Stimulated activated CD8-positive, alpha-beta memory T cell treated with anti-CD3 and anti-CD28 coated beads, Interleukin-12 subunit alpha, Interleukin-12 subunit beta, amount 100 ng/mL, for 1 hour (primary cell): ENCODE measurements at places on chromosomes 11 and 22.
A peak's percentile ranks its signal among the peaks of the same experiment; 100 is the strongest.

- DNase-seq, result no peak
Measured at GRCh38 chr11:88293931-88294330, 43.6 kb downstream of the CTSC start.

DNA sequence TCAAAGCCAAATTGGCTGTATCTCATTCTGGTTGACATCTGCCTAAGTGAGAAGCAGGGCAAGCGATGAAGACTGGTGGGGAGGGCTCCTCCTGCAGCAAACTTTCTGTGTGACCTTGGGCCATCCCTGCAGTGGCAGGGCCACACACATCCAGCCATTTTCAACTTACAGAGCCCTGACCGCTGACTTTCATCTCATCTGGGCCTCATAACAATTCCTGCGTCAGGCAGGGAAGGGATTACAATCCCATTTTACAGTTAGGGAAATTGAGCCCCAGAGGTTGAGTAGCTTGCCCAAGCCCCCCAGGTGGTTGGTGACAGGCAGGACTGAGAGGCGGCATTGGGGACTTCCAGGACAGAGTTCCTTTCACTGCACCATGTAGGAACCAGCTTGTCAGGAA lies 21.9 kb downstream of the TPBGL start:
- no peak for DNase-seq

- DNase-seq, result no peak
Measured at GRCh38 chr11:995752-996420, 40.6 kb downstream of the MUC6 start.

DNA sequence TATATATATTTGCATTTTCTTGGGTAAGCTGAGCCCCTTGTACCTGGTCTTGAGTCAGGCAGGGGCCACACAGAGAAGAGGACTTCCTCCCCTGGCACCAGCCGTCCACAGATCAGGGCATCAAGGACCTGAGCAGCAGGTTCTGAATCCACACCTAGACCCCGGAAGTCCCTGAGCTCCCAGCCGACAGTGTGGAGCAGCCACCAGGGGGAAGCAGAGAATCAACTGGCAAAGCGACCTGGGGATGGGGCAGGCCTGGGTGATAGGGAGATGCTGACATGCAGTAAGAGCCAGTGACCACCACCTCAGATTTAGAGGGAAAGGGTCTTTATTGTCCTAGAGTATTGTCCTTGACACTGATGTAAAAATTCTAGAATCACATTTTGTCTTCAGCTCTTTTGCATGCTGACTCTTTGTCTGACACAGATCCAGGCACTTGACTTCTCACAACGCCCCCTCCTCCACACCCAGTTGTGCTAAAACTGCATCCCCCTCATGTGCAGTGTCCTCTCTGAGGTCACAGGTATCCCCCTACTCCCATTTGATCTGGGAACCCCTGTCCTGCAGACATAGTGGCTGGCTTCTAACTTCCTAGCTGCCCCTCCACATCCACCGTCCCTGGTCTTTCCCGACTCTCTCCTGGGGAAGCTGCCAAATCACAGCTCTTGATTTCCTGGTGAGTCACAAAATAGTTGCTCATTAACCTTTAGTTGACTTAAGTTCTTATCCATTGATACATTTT lies 109.3 kb downstream of the GGTLC2 start:
- peak; percentile 72 for DNase-seq

GRCh38 chr11:45928535-45929215 lies 6.2 kb downstream of the LARGE2 start:
- no peak for DNase-seq

- DNase-seq, result no peak
Measured at GRCh38 chr22:30855266-30855665, 113.3 kb downstream of the MORC2 start.

DNA sequence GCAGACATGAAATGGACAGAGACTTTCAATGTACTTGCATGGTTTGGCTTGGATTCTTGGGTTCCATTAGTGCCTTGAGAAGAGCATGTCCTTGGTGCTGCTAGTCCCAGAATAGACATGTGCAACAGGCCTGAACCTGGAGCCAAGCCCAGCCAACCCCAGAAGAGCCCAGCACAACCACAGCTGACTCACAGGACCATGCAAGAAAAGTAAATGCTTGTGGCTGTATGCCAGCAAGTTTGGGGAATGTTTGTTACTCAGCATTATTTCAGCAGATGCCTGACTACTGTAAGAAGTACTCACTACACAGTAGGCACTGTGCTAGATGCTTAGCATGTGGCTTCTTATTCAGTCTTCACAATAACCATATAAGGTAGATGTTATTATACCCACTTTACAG lies 39.2 kb upstream of the HMGXB4 start:
- DNase-seq, result no peak

- no peak for DNase-seq
Measured at GRCh38 chr11:112784323-112785073, 176.7 kb upstream of the NCAM1 start.

DNA sequence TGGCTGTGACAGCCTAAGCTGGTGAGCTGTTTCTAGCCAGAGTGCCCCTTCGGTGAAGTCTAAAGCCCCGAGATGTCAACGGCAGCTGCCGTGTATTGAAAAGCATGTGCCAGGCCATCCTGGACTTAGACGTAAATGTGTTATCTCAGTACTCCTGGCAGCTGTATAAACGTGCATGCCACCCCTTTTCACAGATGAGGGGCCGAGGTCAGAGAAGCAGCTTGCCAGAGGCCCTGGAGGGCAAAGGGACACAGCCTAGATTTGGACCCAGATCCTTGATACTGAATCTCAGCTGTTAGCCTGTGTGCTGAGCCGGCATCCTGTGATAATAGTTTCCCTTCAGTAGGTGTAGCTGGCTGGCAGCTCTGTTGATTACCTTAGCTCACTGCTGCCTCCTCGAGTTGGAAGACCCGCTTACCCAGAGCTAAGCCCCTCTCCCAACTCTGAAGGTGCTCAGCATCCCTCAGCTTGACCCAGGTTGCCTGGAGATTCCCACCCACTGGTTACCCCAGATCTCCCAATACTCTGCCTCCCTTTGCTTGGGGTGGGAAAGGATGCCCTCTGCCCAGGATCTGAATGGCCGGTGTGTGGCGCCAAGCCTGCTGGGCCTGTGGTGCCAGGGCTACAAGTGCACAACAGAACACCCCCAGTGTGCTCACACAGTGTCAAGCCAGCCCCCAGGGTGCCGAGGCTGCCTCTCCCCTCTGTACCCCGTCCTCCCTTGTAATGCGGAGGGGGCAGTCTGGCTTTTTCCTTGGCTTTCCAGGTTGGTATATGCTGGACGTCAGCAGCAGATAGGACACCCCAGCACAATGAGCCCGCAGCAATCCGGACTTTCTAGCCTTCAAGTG lies 59.8 kb upstream of the WNT7B start:
- no peak for DNase-seq

GRCh38 chr11:114607753-114608459 lies 12.3 kb upstream of the NXPE4 start:
- no peak for DNase-seq

DNA sequence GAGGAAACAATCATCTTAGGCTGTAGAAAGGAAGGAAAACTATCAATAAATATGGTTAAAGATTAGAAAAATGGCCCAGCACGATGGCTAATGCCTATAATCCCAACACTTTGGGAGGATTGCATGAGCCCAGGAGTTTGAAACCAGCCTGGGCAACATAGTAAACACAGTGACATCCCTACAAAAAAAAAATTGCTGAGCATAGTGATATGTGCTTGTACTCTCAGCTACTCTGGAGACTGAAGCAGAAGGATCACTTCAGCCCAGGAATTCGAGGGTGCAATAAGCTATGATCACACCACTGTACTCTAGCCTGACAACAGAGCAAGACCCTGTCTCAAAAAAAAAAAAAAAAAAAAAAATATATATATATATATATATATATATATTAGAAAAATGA lies 54.9 kb downstream of the ARFGAP2 start:
- DNase-seq, result no peak

DNA sequence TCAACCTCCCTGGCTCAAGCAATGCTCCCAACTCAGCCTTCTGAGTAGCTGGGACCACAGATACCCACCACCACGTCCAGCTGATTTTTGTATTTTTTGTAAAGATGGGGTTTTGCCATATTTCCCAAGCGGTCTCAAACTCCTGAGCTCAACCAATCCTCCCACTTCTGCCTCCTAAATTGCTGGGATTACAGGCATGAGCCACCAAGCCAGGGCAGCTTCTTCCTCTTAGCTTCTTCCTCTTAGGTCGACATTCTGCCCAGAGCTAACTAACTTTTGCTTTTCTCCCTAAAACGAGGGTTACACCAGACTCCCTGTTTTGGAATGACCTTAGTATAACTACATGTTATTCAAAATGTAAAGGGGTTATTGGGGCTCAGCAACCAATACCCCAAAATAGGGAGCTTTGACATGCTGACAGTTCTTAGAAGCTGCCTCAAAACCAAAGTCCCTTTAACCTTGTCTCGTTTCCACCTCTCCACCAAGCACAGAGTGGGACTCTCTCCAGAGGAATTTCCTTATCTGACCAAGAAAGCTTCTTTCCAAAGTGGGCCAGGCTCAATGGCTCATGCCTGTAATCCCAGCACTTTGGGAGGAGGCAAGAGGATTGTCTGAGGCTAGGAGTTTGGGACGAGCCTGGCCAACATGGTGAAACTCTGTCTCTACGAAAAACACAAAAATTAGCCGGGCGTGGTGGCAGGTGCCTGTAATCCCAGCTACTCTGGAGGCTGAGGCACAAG lies 7.0 kb downstream of the HPS5 start:
- DNase-seq, result no peak

GRCh38 chr11:34513682-34514449 lies at the start of gene ELF5:
TSS of gene ELF5 (minus strand) at chr11:34513794. CDS start at chr11:34505749, 8,045 bp downstream.
- no peak for DNase-seq

- no peak for DNase-seq
Measured at GRCh38 chr11:128688031-128688713, 5.7 kb upstream of the FLI1 start.

- no peak for DNase-seq
Measured at GRCh38 chr11:69153661-69154060, 2.1 kb upstream of the SMIM38 start.

DNA sequence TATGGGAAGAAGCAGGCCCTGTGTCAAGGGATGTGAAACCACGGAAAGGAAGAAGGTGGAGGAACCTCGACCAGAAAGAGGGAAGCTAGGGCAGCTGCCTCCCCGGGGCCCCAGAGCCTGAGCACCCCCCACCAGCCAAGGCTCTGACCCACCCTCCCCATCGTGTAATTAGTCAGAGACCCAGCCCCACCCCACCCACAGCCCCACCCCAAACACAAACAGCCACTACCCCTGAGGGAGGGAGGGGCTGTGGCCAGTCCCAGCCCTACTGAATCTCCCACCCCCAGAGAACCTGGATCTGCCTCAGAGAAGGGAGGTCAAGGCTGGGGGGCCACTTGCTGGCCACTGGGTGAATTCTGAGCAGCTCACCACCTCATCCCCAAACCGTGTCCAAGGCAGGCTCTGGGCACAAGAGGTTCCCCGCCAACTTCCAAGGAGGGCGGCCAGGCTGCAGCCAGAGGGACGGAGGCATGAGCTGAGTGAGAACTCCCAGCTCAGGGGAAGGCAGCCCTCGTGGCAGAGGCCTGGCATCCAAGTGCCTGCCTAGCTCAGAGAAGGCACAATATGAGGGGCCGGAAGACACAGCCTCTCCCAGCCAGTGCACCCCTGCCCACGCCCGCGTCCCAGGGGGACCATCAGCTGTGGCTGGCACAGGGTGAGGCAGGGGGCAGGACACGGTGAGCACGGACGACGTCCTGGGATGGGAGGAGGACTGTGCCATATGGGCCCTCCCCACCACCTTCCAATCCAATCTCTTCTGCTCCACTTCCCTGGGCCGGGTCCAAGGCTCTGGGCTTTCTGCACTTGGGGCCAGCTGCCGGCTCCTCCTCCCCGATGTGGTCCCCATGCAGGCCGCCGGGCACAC lies 2.7 kb downstream of the PLXNB2 start:
- DNase-seq, result no peak

GRCh38 chr11:113242767-113243397 lies 71.5 kb upstream of the TTC12 start:
- no peak for DNase-seq

- no peak for DNase-seq
Measured at GRCh38 chr22:42625416-42625815, 10.7 kb upstream of the POLDIP3 start.
